Astrocyte of the cerebellum (primary cell): ENCODE measurements at places on chromosomes 4 and X.
A peak's percentile ranks its signal among the peaks of the same experiment; 100 is the strongest.

- DNase-seq: no peak
Measured at GRCh38 chrX:122703762-122704161, 480.3 kb upstream of the GRIA3 start.

DNA sequence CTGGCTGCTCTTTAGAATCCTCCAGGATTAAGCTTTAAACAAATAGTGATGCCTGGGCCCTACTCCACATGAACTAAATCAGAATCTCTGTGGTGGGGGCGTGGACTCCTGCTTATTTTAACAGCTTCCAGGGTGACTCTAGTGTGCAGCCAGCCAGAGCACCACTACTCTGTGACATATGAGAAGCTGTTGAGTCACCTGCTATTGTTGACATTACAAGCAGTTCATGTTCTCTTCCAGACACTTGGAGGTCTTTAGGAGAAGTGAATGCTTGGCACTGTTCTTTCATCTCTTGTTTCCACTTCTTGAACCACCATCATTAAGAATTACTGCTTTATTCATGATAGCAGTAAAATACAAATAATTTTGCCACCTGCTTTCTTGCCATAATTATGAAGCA, 426 bp upstream of the C4orf51 start:
- peak; percentile 72 for DNase-seq

DNA sequence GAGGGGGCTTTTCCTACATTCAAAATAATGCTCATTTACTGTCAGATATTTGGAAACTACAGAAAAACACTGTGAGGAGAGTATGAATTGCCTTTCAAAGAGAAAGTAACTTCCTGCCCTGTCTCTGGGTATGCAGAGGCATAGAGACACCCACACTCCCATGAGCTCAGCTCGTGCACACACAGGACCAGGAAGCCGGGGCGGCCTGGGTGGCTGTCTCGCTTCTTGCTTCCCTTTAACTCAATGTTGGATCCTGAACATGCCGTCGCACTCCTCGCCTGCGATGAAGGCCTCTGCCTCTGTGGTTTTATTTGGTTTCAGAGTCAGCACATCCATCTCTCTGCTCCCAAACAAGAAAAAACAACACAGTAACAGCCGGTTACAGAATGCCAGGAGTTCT, 40.1 kb upstream of the GPR78 start:
- no peak for DNase-seq

- DNase-seq: no peak
Measured at GRCh38 chr4:140931911-140932310, 175.7 kb upstream of the TBC1D9 start.

DNA sequence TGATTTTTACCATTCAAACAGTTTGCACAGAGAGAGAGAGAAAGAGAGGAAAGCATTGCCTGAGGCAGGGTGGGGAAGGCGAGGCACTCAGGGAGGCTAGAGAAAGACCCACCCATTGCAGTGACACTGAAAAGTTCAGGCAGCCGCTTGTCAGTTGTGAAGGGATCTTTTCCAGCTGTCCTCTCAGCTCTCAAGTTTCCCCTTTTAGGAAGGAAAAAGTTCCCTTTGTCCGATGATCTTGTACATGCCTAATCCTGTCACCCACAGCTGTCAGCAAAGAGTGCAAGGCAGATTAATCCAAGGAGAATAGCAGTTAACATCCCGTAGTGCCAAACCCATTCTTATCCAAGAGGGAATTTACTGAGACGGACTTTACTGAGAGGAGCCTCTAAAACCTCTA, 255.0 kb downstream of the MAGEB5 start:
- DNase-seq: no peak

- no peak for DNase-seq
Measured at GRCh38 chrX:120251471-120252011, 929 bp downstream of the ZBTB33 start.

DNA sequence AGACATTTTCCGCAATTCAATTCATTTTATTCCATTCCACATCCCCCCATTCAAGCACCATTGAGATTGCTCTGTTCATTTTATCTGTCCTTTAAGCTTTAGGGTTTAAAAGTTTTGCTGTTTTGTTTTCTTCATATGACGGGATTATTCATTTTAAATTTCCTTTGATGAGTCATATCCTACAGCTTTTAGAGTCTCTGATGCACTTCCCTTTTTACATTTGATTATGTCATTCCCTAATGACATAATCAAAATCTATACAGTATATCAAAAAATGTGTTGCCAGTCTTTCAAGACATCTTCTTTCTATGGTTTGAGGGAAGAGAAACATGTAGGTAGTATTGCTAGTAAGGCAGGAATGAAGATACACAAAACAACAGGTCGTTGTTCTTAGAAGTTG, 456.3 kb downstream of the PDGFC start:
- no peak for DNase-seq

- no peak for DNase-seq
Measured at GRCh38 chr4:145125396-145125795, 27.3 kb downstream of the ABCE1 start.

- DNase-seq: no peak
Measured at GRCh38 chr4:82801910-82802521, 3.4 kb upstream of the SCD5 start.

DNA sequence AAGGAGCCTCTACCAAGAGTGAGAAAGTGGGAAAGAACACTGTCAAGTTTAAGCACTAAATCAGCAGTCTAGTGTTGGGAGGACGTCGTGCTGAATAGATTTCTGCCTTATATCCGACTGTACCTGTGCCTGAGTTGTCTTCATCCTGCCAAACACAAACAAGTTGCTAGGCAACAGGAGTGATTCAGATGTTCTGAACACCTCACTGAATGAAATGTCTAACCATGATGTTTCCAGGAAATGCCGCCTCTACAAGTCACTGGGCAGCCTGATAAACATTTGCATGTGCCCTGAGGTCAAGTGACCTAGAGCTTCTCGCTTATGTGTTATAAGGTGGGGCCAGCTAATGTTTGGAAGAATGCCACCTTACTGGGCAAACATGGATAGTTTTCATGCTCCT, 37.9 kb downstream of the SGMS2 start:
- DNase-seq: no peak

DNA sequence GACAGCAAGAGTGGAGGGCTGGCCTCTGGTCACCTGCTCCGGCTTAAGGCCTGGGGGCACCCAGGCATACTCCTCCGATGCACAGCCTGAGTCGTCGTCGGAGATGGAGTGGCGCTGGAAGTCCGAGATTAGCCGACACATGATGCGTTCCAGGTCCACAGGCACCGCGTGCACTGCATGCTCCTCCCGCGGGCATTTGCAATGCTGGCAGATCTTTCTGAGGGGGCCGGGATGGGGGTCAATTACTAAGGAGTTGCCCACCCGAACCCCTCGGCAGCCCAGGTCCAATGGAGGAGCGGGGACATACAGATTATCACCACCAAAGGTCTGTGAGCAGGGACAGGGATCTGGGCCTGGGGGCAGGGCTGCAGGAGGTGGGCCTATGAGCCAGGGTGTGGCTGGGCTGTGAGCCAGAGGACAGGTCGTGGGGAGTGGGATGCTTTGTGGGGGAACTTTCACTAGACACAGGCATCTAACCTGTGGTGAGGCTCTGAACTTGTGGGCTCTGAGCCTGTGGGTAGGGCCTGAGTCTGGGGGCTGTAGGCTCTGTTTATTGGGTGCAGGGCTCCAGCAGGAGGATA, 2.4 kb downstream of the PRICKLE3 start:
- no peak for DNase-seq

DNA sequence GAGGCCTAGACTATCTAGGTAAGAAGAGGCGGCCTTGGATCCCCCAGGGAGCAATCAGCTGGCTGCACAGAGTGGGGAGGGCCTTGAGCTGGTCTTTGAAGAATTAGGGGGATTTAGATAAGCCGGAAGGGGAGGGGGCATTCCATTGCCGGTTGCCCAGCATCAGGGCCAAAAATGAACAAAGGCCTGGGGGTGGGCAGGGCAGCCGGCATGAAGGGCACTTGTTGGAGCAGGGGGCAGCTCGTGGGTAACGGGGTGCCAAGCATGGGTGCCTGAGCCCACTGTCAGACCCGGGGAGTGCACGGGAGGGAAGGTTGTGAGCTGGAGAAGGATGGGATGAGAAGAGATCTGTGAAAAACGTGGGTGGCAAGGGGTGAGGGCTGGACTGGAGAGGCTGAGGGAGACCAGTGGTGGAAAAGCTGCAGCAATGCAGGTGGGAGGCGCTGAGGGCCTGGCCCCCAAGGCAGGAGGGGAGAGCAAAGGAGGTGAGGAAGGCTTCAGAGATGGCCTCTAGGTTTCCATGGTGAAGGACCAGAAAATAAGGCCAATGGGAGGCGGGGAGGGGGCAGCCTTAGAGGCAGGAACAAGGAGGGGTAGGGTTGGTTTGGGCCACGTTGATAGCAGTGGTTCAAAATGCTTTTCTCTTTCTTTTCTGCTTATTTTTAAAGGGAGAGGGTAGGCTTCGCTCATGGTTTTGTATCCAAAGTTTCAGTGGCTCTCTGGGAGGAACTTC, 8.6 kb downstream of the KLF3 start:
- no peak for DNase-seq

- no peak for DNase-seq
Measured at GRCh38 chr4:182126096-182126495, 117.1 kb upstream of the TENM3 start.

DNA sequence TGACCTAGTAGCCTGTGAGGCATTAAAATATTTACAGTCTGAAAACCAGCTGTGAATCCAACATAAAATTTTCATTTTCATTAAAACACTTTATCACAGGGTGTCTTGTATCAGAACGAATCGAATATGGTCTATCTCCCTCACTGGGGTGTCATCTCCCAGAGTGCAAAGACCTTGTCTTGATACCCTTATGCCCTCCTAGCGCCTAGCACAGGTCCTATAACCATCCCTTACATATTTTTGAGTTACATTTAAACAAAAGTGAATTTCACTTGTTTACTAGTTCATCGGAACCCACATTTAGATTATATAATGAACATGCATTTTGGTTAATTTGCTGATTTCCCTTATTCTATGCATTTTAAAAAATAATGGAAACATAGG, 14.0 kb downstream of the DIPK2B start:
- no peak for DNase-seq

- DNase-seq: no peak
Measured at GRCh38 chrX:85996555-85996954, 50.8 kb downstream of the CHM start.

GRCh38 chrX:40109288-40110008, 11.7 kb upstream of the BCOR start:
- DNase-seq: no peak

DNA sequence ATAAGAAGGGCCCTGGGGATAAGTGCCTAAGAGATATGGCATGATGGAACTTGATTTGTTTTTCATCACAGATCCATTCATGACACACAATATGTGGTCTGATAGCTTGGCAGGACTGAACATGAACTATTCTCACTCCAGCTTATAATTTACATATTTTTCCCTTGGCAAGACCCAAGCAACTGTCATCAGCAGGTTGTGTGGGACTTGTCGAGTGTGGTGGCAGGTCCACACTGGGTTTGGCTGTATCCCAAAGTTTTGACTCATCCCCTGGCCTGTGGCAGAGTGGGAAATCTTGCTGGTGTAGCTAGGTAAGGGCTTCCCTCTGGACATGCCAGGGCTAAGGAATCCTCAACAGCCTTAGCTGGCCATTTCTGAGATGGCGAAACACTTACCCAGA, 81.0 kb upstream of the STIM2 start:
- DNase-seq: peak; percentile 36

- no peak for DNase-seq
Measured at GRCh38 chr4:28558895-28559294, 1698.3 kb downstream of the STIM2 start.

DNA sequence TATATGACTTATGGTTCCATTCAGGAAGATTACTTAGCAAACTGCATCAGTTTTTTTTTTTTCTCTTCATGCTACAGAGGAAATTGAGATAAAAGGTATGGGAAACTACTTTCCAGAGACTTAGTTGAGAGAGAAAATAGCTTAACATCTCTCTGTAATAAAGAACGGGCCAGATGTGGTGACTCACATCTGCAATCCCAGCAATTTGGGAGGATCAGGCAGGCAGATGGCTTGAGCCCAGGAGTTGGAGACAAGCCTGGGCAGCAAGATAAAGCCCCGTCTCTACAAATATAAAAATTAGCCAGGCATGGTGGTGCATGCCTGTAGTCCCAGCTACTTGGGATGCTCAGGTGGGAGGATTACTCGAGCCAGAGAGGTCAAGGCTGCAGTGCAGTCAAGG, 271.2 kb upstream of the TENM3 start:
- DNase-seq: no peak

DNA sequence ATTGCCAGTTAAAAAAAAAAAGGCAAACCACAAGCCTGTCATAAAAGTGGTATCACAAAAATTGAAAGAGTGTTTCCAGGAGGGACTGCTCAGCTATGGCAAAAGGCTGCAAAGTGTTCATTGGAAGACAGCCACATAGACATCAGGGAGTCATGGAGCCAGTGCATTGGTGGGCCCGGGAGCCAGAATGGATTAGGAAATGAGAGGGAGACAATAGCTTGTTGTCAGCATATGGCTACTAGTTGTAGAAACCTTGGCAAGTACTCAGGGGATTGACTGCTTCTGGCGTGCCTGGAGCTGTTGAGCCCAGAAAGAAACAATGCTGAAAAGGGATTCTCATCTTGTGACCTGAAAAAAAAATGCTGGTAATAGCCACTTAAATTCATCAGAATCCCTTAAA, 5.0 kb downstream of the GAR1 start:
- DNase-seq: peak; percentile 35

DNA sequence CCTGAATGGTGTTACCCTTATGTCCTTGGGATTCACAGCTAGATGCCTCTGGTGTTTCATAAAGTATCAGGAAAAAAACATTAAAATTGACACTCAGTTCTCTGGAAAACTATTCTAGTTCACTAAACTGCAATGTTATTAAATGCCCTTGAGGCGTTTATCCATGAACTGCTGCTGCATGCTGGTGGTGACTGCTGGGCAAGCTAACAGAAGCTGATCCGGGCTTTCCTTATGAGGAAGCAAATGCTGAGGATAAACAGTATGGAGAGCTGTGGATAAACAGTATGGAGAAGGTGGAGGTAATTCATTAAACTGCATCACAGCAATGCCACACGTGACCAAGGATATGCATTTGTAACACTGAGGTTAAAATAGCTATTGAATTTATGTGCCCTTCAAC, 227.0 kb downstream of the NR3C2 start:
- no peak for DNase-seq

- DNase-seq: no peak
Measured at GRCh38 chr4:78079726-78080430, 22.8 kb downstream of the FRAS1 start.
